Right forelimb (tissue), 1 donor: ENCODE measurements at places on chromosomes 6 and 20.

GRCh38 chr6:8536122-8536521, 100.8 kb upstream of the SLC35B3 start:
- DNase-seq, result no peak

DNA sequence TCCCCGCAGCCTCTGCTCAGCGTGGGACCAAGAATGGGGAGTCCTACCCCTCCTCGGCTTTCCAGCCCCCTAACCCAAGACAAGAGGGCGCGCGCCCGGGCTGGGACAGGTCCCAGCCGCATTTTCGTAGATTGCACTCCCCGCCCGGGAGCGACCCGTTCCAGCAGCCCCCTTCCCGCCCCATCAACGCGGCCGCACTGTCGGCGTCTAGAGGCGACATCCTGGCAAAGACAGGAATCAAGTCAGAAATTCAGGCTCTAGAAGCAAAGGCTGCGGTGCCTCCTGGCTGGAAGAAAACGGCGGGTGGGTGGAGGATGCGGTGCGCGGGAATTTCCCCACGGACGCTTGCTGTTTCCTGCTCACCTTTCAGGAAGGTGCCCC, 957 bp downstream of the PROKR2 start:
- no peak for DNase-seq

DNA sequence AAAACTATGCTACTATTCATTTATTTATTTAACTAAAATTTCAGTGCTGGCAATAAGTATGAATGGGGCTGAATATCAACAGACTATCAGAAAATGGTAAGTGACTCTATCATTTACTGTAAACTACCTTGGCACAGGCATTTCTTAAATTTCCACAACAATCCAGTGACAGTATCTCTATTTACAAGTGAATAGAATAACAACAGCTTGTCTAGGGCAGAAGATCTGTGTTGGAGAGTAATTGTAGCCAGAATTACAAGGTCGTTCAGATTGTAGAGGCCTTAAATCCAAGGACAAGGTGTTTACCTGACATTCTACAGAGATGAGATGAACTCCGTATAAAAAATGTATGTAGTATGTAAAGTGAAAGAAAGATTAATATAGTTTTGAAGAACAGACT, 193.8 kb upstream of the SIM1 start:
- DNase-seq, result no peak

DNA sequence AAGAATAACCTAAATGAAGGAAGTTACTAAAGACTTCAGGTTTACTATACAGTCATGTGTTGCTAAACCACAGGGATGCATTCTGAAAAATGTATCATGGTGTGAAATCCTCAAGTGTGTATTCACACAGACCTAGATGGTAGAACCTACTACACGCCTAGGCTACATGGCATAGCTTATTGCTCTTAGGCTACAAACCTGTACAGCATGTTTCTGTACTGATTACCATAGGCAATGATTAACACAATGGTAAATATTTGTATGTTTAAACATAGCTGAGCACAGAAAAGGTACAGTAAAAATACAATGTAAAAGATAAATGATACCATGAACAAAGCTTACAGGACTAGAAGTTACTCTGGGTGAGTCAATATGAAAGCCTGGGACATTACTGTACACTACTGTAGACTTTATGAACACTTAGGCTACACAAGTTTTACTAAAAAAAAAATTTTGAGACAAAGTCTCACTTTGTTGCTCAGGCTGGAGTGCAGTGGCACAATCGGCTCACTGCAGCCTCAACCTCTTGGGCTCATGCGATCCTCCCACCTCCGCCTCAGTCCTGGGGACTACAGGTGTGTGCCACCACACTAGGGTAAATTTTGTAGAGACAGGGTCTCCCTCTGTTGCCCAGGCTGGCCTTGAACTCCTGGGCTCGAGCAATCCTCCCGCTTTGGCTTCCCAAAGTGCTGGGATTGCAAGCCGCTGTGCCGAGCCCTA, 36.0 kb downstream of the ADNP start:
- DNase-seq, result no peak

DNA sequence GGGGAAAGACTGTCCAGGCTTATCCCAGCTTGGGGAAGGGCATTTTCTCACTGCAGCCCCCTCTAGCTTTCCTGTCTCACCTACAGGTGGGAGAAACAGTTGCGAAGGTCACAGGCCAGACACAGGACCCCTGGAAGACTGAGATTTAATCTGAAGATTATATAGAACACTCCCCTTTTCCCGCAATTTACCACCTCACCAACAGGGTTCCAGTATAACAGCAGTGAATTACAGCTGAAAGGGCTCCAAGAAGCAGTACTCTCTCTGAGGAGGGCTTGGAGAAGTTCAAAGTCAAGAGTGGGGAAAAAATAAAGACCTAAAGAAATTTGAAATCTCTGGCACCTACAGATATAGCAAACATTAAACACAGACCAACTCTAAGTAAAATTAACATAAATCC, 111.9 kb downstream of the ANKRD60 start:
- DNase-seq, result no peak

DNA sequence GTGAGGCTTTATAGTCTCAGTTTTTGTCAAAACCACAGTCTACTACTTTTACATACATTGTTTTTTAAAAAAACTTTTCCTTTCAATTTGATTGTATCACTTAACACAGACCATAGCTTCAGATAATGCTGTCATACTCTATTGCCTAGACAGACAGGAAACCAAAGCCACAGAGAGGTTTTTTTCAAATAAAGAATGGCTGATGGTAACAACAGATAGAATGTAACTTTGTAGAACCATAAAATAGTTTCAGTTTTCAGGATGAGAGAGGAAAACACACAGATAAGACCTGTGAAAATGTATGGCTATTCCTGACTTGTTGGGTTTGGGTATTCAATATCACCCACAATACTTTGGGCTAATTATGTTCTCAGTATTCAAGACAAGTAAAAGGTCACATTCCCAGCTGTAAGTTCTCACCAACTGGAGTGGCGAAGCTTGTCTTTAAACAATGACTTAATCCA, 94.0 kb downstream of the ADGRG6 start:
- no peak for DNase-seq

GRCh38 chr20:24640686-24641085, 171.3 kb downstream of the SYNDIG1 start:
- DNase-seq, result no peak

DNA sequence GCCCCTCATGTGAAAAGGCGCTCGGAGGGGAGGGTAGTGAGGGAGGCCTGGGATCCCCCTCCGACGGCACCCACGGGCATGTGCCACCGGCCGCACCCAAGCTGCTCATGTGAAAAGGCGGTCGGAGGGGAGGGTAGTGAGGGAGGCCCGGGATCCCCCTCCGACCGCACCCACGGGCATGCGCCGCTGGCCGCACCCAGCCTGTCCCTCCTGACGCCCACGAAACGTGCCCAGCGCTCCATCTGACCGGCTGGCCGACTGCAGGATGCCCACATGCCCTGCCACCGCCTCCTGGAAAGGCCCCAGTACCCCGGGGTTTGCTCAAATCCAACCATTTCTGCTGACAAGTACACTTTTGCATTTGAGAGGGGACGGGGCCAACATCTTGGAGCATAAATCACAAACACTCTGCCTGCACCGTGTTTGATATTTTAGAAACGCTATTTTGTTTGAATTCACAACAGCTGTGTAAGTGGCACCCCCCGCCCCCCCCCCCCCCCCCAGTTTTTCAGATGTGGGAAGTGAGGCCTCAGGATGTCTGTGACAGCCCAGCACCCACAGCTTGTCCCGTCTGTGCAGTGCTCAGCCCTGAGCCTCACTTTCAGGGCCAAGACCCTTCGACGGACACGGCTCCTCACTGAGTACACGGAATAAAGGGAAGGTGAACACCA, 34.1 kb downstream of the SLC2A4RG start:
- DNase-seq, result no peak

- no peak for DNase-seq
Measured at GRCh38 chr6:152091201-152091600, 283.7 kb downstream of the ESR1 start.

DNA sequence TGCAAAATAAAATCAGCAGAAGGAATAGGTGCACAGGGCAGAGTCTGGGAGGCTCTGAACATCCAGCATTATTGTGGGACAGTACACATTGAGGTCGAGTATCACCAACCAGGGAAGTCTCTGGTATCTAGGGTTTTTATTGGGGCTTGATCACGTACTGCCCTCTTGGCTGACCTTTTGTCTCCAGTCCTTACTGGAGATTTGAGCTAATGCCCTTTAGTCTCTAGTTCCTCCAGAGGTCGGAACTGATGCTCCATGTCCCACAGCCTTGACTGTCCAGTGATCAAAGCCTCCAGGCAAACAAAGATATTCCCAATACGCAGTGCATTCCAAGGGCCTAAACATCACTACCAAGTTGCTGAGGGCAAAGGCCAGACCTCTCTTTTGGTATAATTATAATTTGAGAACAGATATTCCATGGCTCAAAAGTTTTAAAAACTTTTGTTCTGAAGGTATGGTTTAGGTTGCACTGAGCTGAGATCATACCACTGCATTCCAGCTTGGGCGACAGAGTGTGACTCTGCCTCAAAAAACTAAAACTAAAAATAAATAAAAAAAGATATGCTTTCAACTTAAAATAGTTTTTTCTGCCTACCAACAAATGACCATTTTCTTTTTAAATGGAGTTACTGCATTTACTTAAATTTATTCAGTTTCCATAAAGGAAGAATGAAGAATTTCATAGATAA, 56.9 kb upstream of the DYNLRB1 start:
- DNase-seq, result no peak

DNA sequence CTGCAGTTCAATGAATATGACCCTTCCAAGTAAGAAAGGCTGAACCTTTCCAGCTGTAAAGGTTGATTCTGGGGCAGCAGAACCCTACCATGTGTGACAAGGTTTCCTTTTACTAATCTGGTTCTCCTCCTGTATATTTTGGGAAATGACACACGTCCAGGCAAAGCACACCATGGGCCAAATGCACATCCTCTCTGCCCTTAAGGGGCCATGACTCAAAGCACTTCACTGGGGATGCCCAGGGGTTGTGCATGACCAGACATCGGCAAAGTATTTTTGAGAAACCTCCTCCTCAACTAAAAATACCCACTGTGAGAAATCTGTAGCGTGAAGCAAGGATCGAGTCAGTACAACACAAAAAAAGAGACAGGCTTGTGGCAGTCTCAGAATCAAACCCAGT, 174.7 kb downstream of the BACH2 start:
- DNase-seq, result no peak

GRCh38 chr6:114955363-114955762, 612.5 kb upstream of the HS3ST5 start:
- DNase-seq, result no peak

DNA sequence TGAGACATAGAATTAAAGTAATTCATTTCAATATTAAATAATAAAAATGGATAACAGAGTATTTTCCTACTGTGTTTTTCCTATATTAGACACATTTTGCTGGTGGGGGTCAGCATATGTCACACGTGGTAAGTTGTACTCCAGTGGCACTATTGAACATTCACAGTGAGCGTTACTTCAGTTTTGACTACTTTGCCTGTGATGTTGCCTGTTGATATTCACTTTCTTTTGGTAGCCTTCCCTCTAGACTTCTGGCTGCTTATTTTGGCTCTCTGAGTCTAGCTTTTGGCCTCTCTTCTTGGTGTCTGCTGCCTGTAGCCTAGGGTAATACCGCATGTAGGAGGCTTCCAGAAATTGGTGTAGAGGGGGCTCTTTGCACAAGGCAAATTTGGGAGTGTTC, 64.4 kb upstream of the TFB1M start:
- DNase-seq, result no peak

- no peak for DNase-seq
Measured at GRCh38 chr6:19895866-19896692, 58.9 kb downstream of the ID4 start.

- DNase-seq, result no peak
Measured at GRCh38 chr6:165635965-165636364, 27.1 kb downstream of the PDE10A start.

- DNase-seq, result no peak
Measured at GRCh38 chr6:74720923-74721322, 484.9 kb downstream of the COL12A1 start.

- DNase-seq, result no peak
Measured at GRCh38 chr6:31587791-31588777, 2.0 kb downstream of the LST1 start.

DNA sequence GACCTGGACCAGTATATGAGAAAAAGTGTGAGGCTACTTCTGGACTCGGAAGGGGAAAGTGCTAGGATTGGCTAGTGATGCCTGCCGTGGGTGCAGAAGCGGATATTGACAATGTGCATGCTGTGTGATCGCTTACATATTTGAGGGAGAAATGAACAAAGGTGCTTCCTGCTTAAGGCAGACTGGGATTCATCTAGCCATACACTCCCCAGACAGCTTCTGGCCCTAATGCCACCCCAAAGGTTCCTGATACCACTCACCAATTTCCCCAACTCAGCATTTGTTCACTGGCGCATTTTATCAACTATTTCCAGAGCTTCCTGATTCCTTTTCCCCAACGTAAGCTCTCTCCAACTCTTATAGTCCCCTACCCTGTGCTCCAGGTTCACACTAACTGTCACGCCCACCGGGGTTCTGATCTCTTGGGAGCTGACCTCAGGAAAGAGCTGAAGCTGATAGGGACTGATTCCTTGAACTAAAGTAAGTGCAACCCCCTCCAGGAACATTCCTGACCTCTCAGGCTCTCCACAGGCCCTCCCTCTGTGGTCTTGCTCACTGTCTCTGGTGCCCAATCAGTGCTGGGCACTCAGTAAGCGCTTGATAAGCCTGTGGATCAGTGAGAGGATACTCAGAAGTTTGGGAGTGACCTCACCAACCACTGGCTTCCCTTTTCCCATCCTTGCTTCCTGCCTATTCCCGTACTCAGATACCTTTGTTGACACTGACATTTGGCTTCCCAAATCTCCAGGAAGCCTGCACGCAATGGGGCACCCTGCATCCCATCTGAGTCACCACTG, 73.3 kb downstream of the MRPL14 start:
- no peak for DNase-seq

GRCh38 chr6:5481750-5482149, 220.4 kb downstream of the FARS2 start:
- DNase-seq, result no peak

GRCh38 chr6:159109391-159109790, 59.8 kb upstream of the FNDC1 start:
- peak; percentile 41 for DNase-seq

GRCh38 chr6:23228439-23229024, 659.2 kb downstream of the HDGFL1 start:
- no peak for DNase-seq

GRCh38 chr6:167402195-167402686, 77.4 kb downstream of the TTLL2 start:
- DNase-seq, result no peak

DNA sequence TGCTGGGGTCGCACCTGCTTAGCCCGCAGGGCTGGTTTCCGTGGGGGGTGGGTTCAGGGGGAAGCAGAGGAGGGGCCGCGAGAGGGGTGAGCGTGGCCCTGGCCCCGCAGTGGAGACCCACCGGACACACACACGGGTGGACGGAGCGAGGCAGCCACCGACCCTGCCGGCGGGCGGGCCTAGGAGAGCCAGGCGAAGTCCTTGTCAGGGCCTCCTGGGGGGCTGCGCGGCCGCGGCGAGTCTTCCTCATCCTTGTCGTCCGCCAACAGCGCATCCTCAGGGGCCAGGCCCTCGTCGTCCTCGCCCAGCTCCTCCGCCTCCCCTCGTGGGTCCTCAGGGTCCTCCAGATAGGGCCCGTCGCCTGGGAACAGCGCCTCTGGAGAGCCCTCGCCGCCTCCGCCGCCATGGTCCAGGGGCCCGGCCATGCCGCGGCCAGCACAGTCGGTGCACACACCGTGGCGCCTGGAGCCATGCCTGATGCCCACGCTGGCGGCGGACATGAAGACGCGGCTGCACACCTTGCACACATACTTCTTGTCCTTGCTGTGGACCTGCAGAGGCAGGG, 7.3 kb downstream of the SLC2A4RG start:
- no peak for DNase-seq
